ENCODE measurements at places on chromosomes 7 and 10.

- no peak for DNase-seq
Measured at GRCh38 chr7:83534488-83534887, 114.5 kb downstream of the SEMA3E start.

GRCh38 chr7:104900525-104901239 is 113.3 kb upstream of the KMT2E start:
- no peak for DNase-seq

DNA sequence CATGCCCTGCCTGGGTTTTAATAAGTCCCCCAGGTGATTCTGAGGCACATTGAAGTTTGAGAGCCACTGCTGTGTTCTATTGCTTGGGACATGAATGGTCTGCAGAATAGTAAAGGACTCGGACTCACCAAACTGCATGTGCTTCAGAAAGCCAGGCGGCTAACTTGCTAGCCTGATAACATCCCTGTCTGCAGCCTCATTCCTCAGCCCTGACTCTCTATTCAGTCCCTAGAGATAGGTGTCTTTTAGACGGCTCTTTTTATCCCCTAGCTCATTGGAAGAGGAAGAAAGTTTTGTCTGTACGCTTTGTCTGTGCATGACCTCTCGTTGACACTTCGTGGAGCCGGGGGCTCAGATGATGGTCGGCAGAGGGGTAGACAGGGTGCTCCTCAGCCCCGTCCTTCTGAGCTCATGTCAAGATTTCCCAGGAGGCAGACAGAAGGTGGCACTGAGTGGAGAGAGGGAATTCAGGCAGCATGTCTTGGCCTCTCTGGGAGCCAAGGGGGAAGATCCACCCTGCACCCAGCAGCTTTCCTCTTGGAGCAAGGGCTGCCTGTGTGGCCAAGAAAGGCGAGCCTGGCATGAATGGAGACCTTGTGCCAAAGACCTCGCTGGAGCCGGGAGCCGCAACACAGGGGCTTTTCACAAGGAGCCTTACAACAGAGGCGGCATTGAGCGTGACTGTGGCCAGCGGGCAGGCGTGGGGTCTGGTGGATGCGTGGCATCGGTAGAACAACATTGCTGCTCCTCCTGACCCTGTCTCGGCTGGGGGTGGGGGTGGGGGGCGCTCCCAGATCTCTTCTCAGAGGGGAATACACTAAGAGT is 51.1 kb upstream of the PODXL start:
- DNase-seq = no peak

DNA sequence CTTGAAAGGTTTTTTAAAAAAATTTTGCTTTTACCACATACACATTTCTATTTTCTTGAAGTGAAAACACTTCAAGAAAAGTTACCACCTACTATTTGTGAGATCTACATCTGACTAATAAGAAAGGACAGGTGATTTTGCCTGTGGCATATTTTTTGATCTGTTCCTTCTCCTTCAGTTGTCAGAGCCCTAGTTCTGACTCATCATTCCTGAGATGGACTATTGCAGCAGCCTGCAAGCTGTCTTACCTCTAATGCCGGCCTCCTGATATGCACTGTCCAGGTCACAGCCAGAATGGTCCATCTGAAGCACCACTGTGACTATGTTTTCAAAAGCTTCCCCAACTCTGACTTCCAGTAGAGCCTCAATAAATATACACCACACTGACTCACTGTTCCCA is 28.2 kb upstream of the ANK3 start:
- no peak for DNase-seq

DNA sequence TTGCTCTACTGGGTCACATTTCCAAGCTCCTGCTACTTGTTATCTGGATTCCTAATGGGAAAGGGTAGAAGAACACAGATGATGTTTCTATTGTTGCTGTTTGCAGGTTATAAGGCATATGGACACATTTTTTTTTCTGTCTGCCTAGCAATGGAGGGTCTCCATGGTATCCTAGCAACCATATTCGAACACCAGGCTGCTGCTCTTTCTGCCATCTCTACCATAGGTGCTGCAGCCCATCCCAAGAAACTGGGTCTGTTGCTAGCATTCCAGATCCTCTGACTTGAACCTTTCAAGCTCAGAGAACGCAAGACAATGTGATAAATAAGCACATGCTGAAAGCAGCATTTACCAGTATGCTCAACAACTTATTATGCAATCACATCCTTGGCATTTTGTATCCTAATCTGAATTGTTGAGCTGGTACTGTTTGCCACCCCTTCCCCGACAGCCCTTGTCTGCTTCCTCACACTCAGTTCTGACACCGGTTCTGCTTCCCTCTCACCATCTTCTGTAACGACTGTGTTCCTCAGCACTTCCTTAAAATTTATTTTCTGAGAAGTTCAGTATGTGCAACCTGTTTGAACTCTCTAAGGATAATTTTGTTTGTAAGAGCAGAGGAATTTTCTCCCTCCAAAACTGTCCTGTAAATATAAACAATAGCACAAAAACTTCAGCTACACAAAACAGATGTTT is 6.2 kb downstream of the PRKG1 start:
- DNase-seq = no peak

- no peak for DNase-seq
Measured at GRCh38 chr10:1120801-1121211, 64.6 kb downstream of the WDR37 start.

GRCh38 chr10:90047243-90047729 is 345.9 kb downstream of the KIF20B start:
- no peak for DNase-seq

DNA sequence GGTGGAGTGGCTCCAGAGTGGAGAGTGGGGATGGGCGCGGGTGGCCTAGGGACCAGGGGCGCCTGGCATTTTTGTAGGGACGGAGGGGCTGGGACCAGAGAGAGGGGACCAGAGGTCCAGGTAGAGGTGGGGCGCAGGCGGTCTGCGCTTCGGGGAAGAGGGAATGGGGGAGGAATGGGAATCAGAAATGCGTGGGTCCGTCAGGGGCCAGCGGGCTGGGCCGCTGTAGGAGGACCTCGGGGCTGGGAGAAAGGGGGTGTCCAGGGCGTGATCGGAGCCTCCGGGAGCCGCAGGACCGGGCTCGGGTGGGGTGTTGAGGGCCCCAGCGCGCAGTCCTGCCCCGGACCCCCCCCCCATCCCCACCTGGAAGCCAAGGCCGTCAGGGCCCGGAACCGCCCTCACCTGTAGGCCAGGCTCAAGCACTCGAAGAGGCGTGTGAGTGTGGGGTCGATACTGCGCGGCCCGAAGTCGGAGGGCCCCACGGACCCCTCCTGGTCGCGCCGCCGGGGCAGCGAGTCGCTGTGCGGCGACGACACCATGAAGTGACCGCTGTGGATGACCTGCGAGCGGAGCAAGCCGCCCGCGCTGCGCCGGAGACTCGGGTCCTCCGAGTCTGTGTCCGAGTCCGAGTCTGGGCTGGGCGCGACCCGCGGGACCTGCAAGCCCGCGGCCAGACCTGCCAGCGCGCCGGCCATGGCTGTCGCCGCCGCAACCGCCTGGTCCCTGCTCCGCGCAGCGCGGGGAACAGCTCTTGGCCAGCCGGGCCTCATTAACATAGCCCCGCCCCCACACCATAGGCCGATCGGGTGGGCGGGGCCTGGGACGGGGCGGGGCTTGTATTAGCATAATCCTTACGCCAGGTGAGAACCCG is at the start of gene MLXIPL:
Gene MLXIPL, minus strand, starts transcription at position 725 of the 871 bp plus-strand sequence. Its CDS starts 30 bp downstream, at position 695.
- DNase-seq = peak; percentile 81

- DNase-seq = no peak
Measured at GRCh38 chr10:26628395-26628794, 69.1 kb upstream of the PDSS1 start.

DNA sequence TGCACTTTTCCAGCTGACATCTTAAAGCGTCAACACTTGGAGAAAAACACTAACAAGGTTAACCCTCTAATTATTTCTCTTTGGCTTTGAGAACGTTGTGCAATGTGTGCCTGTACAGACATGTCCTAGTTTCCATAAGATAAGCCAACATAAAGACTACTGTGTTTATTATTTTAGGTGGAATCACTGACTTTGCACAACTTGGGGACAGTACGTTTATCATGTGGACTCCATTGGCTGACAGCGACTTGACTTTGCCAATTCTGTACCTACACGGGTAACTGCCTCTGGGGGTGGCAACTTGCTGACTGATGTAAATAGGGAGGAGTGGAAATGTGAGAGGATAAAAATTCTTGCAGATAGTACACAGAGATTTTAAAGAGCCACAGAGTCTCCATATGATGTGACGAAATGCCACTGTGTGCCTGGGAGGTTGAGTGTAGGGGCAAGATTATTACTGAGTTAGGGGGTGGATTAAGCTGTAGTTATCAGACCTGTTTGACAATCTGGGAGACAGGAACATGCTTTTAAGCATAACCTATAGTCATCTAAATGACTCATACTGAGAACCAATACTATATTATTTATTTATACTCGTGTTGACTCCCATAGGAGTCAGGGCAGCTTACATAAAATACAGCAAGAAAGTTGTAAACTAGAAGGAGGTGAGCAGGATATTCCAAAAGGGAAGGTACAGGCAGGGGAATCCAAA is 21.0 kb downstream of the SLC13A4 start:
- DNase-seq = no peak

- DNase-seq = no peak
Measured at GRCh38 chr7:139526578-139527544, 3.4 kb downstream of the CLEC2L start.

GRCh38 chr10:3622845-3623621 is 162.0 kb downstream of the KLF6 start:
- peak; percentile 55 for DNase-seq

DNA sequence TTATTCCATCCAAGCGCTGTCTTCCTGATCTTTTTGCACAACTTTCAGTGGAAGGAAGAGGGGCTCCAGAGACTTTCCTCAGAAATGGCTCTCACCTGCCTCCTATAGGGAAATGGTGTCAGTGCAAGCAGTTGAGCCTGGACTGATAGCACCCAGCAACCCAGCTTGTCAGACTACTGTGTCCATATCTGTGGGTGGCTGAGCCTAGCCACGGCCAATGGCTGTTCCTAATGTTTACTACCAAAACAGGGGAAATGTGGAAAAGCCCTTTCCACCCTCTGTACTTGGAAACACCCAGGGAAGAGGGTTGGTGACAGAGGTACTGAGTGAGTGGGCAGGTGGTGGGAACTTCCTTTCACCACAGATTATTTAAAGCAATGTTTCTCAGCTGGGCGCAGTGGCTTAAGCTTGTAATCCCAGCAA is 4.3 kb upstream of the YKT6 start:
- DNase-seq = peak; percentile 46

DNA sequence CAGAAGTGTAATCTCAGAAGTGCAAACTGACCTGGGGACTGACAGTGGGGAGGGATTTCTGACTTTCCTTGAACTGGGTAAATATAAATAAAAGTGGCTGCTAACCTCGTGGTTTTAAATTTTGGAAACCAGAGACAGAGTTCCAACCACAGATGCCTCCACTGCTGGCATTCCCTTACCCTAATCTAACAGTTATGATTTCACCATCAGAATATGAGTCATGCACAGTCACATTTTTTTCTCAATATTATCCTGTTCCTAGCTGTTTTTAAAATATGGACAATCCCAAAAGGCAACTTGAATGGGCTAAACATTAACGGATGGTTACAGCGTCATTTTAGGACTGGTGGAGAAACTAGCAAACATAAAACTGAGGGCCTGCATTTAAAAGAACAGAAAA is 264.3 kb upstream of the INHBA start:
- no peak for DNase-seq

DNA sequence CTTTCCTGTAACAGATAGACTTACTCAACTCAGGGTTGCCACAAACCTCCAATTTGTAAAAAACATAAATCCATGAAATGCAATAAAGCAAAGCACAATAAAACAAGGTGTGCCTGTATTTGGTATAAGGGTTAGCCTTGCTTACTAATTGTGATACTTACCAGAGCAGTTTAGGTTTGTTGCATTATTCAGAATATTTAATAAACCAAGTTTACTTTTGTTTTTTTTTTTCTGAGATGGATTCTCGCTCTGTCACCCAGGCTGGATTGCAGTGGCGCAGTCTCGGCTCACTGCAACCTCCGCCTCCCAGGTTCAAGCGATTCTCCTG is 79.6 kb downstream of the SEC61G start:
- DNase-seq = no peak

- DNase-seq = no peak
Measured at GRCh38 chr7:130430841-130431666, 9.8 kb downstream of the CEP41 start.

- no peak for DNase-seq
Measured at GRCh38 chr10:52818019-52818418, 45.4 kb upstream of the MBL2 start.

DNA sequence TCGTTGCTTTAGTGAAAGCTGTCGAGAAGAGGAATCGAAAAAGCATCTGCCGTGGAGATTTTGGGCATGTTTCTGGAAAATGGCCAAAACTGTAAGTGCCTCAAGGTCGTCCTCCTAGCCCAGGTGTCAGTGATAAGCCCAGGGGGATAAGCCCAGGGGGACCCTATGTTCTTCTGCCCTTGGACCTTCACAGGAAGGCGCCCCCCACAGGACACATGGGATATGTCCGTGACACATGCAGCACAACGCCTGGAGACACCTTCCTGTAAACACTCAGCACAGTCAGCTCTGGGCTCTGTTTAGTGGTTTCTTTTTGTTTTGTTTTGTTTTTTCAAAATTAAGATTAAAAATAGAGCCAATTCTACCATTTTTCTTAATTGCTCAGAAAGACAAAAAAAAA is 272.7 kb downstream of the KLF6 start:
- DNase-seq = no peak

DNA sequence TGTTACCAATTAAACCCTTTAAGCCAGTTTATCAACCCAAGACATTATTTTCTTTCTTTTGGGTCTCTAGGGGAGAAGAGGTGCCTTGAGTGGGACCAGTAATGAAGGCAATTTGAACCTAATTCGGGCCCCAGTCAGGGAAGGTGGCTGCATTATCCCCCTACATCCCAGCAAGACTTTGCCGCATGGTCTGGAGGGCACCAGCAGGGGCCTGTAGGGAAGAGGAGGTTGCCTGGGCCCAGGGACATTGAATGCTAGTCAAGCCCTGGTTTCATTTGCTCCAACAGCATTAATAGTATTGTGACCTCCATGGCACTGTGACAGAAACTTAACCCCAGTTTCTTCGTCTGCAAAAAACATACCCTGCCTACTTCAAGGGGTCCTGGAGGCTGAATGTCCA is 108.8 kb downstream of the CUX1 start:
- no peak for DNase-seq

DNA sequence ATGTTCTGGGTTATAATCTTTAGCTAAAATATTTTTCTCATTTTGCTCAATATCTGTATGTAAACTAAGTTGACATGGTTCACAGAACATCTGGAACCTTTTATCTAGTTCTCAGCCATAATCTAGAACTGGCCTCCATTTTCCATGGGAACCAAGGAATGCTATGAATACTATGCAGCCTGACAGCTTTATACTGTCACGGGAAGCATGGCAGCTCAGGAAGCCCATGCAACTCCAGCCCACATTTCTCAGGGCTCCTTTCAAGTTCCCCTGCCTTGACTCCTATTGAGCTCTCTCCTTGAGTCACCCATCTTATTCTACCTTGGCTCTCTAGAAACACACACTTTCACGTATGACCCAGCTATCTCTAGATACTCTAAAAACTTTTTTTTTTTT is 36.6 kb upstream of the PRKAR2B start:
- no peak for DNase-seq

Measured in activated CD4-positive, alpha-beta T cell treated with anti-CD3 and anti-CD28 coated beads for 48 hours (primary cell).